A172 (cell line): ENCODE measurements at places on chromosomes 6 and 20.

- no peak for DNase-seq
Measured at GRCh38 chr6:73058736-73059135, 166.6 kb downstream of the KHDC1L start.

DNA sequence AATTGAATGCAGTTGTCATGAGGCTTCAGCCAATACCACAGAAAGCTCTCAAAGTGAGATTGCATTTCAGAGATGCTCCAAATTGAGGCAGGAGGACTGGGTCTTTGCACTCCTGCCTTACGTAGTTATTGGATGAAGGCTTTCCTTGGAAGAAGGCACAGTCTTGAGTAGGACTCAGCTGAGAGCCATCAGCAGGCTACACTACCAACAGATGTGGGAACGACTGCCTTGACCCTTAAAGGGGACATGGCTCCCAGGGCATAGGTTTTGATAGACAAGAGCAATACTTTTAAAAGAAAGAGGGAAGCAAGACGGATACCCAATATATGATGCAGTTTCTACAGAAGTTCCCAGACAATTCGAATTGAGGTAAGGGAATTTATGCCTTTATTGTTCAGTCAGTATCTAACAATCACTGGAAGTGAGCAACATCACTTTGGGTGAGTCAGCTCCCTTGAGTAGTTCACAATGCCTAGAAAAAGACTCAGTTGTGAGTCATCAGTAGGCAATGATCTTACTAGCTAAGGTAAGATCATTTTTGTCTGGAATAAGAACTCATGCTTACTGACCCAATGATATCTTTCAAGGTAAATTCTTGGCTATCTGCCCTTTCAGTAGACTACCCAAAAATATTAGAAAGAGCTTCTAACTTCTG, 390.8 kb downstream of the GJA1 start:
- peak; percentile 88 for DNase-seq

DNA sequence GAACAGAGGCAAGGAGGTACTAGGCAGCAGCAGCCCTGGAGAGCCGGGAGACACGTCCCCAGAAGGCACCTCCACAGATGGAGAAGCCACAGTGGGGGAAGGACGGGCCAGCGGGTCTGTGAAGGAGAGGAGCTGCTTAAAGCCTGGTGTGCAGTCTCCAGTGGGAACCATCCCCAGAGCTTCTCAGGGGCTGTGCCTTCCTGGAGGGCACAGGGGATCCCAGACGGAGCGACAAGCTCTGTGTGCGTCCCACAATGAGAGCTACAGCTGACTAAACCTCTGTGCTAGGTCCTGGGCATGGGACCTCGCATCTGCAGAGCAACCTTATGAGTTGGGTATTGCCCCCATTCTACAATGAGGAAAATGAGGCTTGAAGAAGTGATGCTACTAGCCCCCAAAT, 50.7 kb downstream of the EZR start:
- DNase-seq: no peak

GRCh38 chr6:163655217-163656121, 241.0 kb downstream of the QKI start:
- no peak for DNase-seq

- no peak for DNase-seq
Measured at GRCh38 chr20:11012975-11013374, 339.2 kb upstream of the JAG1 start.
